ENCODE measurements at places on chromosomes 3 and 15.

GRCh38 chr3:14496351-14496750 is 43.8 kb downstream of the GRIP2 start:
- DNase-seq = no peak

DNA sequence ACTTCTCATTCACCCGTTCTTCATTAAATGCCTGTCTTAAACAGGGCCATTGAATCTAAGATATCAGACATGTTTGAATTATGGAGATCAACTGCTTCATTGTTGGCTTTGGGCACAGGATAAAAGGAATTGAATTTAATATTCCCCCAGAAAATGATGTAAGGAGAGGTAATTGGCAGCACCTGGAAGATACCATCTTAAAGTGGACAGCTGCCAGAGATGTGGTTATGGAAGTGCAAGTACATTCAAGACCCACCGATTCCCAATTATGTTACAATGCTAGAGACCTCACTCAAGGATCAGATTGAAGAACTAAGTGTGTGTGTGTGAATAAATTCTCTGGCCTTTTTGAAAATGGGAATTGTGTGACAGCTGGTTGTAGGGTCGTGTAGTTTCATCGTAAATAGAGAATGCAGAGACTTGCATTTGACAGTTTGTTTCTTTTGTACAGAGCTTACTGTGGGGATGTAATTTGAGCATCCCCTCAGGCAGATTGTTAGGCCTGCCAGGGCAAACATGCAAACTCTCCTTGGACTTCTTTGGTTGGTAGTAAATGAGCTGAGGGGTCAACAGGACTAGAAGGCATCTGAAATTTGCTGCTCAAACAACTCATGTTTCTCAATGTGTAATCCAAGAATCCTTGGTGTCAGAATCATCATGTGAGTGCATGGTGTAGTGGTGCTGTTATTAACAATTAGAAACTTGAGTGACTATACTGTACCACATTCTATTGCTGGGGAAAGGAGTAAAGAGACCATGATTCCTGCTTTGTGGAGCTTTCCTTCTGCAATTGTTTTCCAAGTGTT is 359.2 kb upstream of the THRB start:
- DNase-seq = no peak

GRCh38 chr15:58506783-58507668 is 75.2 kb downstream of the LIPC start:
- DNase-seq = no peak

DNA sequence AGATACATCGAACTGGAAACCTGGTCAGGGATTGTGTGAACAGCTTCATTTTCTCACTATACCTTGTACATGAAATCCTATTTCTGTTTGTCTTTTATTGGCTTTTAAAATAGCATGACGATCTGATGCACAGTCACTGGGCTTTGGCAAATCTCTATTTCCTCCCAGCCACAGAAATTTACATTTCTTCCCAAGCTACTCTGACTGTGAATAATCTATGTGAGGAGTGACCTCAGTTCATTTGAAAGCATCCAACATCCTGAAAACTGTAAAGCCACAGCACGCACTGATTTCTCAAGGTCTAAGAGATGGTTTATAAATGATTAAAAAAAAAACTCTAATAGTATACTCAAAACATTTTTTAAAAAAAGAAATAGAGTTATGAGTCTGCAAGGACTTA is 450.3 kb downstream of the IL5RA start:
- no peak for DNase-seq

DNA sequence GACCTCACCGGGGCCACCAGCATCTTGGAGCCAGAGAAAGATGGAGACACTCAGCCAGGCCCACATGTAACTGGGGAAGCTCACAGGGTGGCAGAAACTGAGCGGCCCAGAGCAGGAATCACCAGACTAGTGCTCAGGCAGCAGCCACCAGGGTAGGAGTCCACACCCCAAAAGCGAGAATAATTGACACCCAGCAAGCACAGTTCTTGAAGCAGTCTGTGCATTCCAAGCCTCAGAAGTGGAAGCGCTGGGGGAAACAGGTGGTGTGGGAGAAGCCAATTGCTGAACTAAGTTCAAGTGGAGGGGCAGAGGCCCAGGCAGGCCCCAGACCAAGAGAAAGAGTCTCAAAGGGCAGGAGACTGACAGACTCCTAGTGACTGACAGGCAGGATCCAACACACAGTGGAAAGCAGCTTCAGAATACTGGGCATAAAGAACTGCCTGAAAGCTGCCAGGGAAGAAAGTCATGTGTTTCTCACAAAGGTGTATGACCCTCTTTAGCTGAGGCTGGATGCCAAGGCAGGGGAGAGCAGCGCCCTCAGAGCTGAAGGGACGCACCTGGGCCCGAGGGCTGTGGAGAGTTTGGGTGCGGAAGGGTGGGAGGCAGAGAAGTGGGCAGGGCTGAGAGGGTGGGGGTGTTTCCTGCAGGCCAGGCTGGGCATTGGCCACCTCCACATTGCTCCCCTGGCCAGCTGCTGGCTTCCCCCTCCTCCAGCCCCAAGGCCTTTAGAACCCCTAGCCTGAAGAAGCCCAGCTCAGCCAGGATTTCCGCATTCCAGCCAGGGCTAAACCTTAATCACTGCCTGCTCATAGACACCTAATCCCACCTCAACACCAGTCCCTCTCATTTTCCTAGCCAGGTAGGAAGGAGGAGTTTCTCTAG is 7.7 kb downstream of the NT5DC2 start:
- no peak for DNase-seq

- no peak for DNase-seq
Observed at GRCh38 chr15:70164910-70165715, 67.4 kb upstream of the TLE3 start.

DNA sequence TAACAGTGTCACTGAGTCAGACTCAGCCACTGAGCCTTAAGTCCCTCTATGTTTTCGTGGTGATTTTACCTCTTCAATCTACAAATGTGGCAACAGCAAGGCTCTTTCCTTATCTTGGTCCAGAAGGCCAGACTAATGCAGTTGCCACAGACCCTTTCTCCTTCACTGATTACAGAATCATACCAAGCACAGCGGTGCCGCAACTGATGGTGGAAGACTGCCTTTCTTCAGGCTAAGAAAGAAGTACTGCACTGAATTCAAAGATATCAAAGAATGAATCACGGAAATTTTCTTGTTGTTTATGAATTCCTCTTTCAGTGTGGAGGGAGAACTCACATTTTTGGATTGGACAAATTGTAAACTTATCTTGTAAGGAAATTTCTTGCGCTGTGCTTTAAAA is 18.6 kb downstream of the DCP1A start:
- no peak for DNase-seq

DNA sequence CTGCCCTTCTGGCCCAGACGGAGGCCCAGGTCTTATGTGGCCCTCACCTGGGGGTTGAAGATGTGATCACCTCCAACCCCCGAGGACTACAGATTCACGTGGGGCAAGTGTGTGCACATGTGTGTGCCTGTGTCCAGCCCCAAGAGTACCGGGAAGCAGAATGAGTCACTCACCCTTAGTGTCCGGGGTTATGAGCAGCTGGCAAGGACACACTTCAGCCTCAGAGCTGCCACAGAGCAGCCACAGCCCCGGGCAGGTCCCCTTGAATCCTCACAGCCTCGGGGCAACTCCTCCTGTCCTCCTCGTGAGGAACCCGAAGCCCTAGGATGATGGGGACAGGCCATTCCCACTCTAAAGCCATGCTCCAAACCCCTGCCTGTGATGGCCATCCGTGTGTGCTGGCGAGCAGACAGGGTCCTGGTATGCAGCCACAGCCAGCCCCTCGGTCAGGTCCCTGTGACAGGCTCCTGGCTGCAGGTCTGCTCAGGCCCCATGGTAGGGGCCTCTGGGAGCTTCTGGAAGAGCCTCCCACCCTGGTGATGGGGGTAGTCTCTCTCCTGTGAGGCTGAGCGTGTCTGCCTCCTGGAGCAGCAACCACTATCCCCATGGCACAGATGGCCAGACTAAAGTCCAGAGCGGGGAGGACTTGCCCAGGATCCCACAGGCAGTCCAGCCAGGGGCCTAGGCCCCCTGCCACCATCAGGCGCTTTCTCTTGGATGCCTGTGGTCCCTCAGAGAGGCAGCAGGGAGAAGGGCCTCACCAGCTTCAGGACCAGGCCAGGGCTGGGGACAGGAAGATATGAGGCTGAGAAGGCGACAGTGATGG is 852 bp downstream of the STAB1 start:
- no peak for DNase-seq

DNA sequence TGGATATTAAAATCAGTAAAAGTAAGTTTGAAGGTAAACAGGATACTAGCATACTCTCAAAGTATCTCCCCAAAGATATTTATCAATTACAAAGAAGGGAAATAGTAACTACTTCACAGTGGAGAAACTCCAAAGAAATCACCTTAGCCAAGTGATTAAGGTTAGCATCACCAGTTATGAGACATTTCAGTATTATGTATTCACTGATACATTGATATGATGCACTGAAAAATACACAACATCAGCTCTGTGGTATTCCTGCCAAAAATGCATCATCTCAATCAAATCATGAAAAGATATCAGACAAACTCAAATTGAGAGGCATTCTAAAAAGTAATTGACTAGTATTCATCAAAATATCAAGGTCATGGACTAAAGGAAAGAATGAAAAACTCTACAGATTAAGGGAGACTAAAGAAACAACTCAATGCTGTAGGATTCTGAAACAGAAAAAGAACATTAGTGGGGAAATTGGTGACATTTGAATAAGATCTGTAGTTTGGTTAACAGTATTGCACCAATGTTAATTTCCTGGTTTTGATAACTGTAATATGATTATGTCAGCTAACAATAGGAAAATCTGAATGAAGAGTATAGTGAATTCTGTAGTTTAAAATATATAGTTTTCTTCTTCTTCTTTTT is 215.4 kb downstream of the UACA start:
- DNase-seq = no peak

DNA sequence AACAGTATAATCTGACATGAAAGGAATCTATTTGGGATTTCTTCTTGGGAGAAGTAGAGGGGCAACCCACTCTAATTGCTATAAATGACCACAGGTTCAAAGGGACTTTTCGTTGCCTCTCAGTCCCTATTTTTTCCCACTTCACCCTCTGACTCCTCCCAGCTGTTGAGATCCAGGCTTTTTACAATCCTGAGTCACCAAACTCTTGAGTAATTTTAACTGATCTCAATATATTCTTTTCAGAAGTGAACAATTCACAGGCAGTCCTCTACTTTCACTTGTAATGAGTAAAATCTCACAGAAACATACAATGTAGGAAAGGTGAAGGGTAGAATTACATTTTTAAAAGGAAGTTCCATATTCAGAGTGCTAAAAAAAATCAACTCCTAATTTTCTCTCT is 44.6 kb downstream of the EIF4E3 start:
- no peak for DNase-seq

DNA sequence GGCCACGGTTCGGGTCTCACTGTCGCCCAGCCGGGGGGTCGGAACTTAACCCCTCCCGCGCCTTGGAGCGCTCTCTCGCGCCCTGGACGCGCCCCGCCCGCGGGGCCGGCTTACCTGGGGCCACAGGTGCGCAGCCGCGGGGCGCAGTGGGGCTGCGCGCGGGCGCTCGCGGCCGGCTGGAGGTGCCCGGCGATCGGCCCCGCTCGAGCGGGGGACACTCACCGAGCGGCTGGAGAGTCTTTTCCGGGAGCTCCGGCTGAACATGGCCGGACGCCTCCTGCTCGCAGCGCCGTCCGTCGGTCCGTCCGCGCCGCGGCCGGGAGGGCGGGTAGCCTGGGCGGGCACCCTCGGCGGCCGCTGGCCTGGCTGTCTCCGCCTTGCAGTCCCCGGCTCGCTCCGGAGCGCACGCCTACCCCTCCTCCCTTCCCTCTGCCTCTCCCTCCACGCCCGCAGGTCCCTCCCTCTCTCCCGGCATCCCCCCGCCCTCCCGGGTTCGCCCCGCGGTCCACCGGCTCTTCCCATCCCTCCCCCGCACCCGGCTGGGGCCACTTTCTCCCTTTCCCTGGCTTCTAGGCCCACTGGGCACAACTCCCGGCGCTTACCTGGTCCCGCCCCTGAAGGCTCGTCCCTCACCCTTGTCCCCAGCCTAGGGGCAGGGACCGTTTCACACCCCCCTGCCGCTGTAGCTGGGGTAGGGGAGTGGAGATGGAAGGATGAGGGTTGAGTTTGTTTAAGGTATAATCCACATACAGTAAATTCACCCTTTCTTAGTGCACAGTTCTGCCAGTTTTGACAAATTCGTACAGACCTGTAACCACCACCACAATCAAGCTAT is 220.1 kb upstream of the PRICKLE2 start:
- no peak for DNase-seq

- no peak for DNase-seq
Observed at GRCh38 chr3:170162630-170163029, 18.9 kb downstream of the PHC3 start.

- no peak for DNase-seq
Observed at GRCh38 chr15:95559875-95560394, 770.6 kb upstream of the NR2F2 start.

GRCh38 chr15:48992545-48992944 is 28.8 kb upstream of the SHC4 start:
- DNase-seq = no peak

DNA sequence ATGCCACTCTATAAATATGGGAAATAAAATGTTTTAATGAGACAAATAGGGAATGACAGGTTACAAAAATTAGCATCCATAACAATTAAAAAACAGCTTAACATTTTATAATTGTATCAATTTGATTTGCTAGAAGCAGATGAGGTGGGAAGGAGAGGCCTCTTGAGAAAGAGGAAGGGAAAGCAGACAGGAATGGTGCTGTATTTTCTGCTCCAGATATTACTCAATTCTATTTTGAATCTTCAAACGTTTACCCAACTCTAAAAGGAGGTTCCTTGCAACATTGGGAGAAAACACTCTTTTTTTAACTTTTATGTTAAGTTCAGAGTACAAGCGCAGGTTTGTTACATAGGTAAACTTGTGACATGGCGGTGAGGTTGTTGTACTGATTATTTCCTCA is 44.9 kb upstream of the ALDH1A3 start:
- DNase-seq = no peak

- DNase-seq = peak; percentile 24
Observed at GRCh38 chr3:12706504-12707253, 42.8 kb upstream of the RAF1 start.

- peak; percentile 59 for DNase-seq
Observed at GRCh38 chr15:77496715-77497109, 76.0 kb downstream of the HMG20A start.

DNA sequence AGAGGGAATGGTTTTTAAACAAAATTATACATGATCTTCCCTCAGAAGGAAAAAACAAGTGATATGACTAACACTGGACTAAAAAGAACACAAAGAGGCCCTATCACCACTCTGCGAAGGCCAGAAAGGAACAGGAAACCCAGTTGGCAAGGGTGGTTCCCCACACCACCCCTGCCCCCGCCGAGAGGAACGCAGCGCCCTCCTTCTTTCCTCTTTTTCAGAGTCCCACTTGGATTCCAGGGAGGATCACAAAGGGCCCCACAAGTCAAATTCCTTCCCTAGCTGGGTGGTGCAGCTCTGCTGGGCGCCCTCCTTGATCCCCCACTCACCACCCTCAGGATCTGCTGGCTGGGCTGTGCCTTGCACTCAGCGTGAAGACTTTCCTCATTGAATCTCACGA is 29.8 kb downstream of the PLA1A start:
- DNase-seq = no peak

GRCh38 chr3:143315766-143316165 is 196.2 kb downstream of the CHST2 start:
- no peak for DNase-seq

All from activated T-cell treated with anti-CD3 and anti-CD28 coated beads for 1 hour (primary cell).